ENCODE measurements at places on chromosomes 1 and 21.

GRCh38 chr1:96730574-96731298 lies 9.2 kb downstream of the PTBP2 start:
- no peak for DNase-seq

DNA sequence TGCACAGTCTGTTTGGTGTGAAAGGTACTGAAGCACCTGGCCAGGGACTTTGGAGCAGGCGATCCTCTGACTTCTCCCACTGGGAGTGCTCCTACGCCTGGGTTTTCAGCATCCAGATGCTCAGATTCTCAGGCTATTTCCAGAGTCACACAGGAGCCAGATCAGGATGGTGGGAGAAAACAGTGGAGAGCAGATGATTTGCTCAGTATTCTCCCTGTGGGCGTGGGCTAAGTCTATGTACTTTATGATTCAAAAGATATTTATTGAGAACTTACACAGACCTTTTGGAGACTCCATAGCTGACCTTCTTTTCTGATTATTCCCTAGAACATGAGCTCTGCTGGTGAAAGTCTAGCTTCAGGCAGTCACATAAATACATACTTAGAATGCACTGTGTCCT lies 134.6 kb downstream of the TENT5C start:
- DNase-seq, result no peak

- DNase-seq, result no peak
Measured at GRCh38 chr1:22536506-22536905, 26.8 kb upstream of the EPHA8 start.

- DNase-seq, result peak; percentile 29
Measured at GRCh38 chr1:153573351-153573750, 7.7 kb upstream of the S100A2 start.

DNA sequence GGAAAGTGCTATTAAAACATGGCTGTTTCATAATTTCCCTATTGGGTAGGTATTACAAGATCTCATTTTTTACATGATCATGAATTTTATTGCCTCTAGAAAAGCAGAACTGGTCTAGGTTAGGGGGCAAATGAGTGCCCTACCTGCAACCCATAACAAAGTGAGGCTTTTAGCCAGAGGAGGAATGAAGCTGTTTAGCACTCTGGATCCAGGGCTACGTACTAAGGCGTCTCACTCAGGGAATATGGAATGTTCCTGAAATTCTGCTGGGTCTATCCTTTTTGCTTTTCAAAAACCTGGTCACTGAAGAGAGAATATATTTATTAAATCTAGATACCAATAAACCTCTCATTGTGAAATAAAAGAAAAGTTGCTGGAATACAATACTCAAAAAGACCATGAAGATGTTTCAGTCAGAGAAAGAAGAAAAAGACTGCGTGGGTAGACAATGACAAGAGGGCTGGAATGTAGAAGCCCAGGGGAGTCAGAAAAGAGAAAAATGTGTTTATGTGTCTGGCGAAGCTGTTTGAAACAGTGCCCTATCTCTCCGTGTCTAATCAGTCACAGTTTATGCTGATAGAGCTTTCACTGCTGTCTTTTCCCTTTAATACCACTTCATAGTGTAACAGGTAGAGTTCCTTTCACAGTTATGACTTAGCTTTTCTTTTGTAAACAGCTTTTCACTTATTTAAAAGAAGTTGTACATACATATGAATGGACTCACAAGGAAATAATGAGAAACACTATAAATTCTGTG lies 25.0 kb upstream of the SYDE2 start:
- DNase-seq, result no peak

DNA sequence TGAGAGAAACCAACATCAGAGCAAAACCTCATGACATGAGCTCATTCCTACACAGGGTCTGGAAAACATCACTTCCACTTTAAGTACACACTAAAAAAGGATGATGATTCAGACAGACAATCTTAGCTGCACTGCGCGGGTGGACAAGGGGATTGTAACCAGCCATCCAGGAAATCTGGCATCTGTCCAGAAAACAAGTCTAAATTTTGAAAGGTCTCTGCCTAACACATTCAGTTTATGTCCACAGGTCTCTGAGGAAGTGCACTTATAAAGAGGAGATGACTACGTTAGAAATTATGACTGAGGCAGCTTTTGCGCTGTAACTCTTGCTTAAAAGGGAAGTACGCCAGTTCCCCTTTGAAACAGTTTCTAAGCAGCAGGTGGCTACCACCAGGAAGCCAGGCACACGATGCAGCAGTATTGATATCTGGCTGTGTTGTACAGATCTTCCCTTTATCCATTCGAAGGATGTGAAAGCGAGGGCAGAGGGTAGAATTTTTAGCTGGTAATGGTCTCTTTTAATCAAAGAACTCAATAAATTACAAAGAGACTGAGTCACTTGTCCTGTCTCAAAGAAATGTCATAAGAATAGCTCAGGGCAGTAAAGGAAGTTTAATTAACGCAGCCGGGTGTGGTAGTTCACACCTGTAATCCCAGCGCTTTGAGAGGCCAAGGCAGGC lies 128.0 kb downstream of the SETD4 start:
- peak; percentile 90 for DNase-seq

GRCh38 chr1:54716299-54717047 lies 812 bp downstream of the TTC4 start:
- DNase-seq, result peak; percentile 73

GRCh38 chr1:97904534-97904933 lies 16.3 kb downstream of the DPYD start:
- peak; percentile 51 for DNase-seq

DNA sequence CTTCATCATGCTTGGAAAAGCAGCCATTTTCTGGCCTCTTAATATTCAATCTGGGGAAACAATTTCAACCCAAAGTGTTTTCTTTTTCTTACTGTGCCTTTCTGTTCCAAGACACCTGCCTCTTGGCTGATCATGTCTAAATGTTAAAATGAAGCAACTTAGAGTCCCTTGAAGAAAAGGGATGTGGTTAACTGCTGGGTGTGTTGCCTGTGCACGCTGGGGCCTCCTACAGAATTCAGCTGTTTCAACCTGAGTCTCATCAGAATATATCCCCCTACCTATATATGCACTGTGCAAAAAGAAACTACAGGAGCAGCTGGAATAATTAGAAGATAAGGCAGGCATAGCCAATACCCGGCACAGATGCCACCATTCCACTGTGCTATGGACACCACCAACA lies 222.0 kb downstream of the OMA1 start:
- DNase-seq, result no peak

DNA sequence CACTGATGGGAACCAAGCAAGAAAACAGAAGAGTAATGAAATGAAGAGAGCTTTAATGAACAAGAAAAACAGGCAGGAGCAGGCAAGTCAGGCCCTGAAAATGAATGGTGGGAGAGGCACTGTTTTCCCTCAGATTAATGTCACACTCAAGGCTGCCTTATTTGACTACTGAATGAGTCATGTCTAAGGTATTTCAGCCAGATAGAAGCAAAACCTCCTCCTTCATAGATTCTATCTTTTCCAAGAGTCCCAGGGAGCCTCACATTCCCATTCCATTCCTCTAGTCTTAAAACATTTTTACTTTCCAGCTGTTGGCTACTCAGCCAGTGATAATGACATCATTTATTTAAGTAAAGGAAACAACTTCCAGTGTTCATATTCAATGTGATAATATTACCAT lies 228.4 kb upstream of the NRIP1 start:
- peak; percentile 96 for DNase-seq

- peak; percentile 43 for DNase-seq
Measured at GRCh38 chr21:26967062-26967913, at the start of gene ADAMTS5. TSS of gene ADAMTS5 (minus strand) at chr21:26967088. CDS start at chr21:26966391, 697 bp downstream.

DNA sequence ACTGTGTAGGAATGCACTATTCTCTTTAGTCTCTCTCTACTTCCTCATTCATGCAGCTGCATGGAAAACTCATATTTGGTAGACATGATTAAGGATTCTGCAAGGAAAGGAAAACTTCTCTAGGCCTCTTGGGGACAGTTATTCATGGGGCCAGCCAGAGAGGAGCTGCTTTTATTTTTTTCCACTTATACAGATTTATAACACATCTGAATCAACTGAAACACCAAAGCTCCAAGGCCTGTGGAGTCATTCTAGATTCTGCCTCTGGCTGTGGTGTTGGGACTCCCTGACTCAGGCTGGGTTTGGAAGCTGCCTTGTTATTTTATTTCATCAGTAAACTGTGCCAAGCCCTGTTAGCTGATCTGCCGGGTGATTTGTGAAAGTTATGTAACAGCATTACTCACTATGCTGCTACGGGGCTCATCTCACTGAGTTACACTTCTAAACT lies 83.9 kb upstream of the EDEM3 start:
- DNase-seq, result peak; percentile 90

- no peak for DNase-seq
Measured at GRCh38 chr21:44050276-44050675, 38.2 kb downstream of the TRAPPC10 start.

GRCh38 chr1:240173836-240174235 lies 82.2 kb downstream of the FMN2 start:
- no peak for DNase-seq

DNA sequence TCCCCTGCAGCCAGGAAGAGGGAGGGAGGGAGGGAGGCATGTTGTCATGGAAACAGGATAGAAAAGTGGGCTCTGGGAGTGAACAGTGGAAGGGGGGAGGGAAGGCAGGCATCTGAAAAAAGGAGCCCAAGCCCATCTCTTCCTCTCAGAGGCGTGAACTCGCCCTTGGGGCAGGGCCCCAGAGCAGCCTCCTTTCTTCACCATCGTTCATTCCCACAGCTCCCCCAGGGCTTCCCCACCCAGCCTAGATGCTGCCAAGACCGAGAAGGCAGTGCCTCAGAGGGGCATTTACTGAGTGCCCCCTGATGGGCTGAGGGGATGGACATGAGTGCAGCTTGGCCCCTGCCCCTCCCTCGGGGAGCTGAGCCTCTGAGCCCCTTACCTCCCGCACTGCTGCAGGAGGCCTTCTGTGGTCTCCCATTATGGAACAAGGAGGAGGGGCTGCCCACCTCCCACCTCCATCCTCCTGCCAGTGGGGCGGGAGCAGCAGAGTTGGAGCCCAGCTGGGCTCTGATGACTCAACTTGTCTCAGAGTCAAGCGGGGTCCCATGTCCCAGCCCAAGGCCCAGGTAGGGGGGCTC lies 39.1 kb upstream of the KIF21B start:
- DNase-seq, result no peak

GRCh38 chr21:21230672-21231071 lies 232.5 kb downstream of the NCAM2 start:
- no peak for DNase-seq
